ENCODE measurements at places on chromosomes 7 and 10. TPM values are rescaled to one million over a fixed set of nuclear protein-coding genes. Genes with fewer than 3 reads are reported as not detected.

DNA sequence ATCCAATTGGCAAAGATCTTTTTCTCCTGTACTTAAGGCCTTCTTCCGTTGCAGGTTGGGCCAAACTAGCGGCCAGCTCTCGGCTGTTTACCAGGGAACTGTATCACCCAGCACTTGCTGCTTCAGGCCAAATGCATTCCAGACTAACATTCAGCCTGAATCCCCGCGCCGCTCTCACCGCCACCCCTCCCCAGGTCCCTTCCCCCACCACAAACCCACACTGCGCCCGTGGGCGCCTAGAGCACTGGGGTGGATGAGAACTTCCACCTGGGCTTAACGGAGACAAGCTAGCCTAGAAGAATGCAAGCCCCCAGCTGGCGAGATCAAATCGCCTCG lies 676 bp downstream of the TCAF1 start:
- DNase-seq, result peak; percentile 87

Gene BICC1
- polyA plus RNA-seq, result 9.7 TPM

- no peak for DNase-seq
Measured at GRCh38 chr7:55044791-55045190, 26.0 kb downstream of the EGFR start.

Gene NUDT5
- polyA plus RNA-seq, result 48.6 TPM

- no peak for DNase-seq
Measured at GRCh38 chr7:18936265-18936664, 181.2 kb downstream of the TWIST1 start.

DNA sequence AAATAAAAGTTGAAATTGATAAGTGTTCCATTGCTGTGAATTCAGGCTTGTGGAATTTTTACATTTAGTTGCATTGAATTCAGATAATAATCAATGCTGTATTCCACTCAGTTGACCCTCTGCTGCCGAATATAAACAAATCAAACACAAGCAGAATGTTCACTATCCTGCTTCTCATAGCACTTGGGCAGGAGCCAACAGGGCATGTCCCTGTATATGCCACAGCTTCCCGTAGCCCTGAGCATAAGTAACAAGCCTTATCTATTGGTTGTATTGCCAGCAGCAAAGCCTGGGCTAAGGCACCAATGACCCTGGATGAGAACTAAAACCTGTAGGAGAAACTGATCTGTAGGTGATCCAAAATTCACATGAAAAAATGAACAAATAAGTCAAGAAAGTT lies 145.9 kb downstream of the ARHGAP12 start:
- no peak for DNase-seq

Gene HECW1
- polyA plus RNA-seq, result 15.8 TPM

GRCh38 chr7:106175507-106175906 lies 63.4 kb upstream of the SYPL1 start:
- no peak for DNase-seq

Gene FAM171A1
- polyA plus RNA-seq, result 74.9 TPM

Gene BEND7
- polyA plus RNA-seq, result 28.2 TPM

Gene SPDYE2B
- 0.54 TPM for polyA plus RNA-seq

Gene INA
- polyA plus RNA-seq, result 346 TPM

Gene KIF11
- 13.6 TPM for polyA plus RNA-seq

Gene PLEKHS1
- polyA plus RNA-seq, result 0.08 TPM

- no peak for DNase-seq
Measured at GRCh38 chr10:128063736-128064107, 62.5 kb downstream of the MKI67 start.

DNA sequence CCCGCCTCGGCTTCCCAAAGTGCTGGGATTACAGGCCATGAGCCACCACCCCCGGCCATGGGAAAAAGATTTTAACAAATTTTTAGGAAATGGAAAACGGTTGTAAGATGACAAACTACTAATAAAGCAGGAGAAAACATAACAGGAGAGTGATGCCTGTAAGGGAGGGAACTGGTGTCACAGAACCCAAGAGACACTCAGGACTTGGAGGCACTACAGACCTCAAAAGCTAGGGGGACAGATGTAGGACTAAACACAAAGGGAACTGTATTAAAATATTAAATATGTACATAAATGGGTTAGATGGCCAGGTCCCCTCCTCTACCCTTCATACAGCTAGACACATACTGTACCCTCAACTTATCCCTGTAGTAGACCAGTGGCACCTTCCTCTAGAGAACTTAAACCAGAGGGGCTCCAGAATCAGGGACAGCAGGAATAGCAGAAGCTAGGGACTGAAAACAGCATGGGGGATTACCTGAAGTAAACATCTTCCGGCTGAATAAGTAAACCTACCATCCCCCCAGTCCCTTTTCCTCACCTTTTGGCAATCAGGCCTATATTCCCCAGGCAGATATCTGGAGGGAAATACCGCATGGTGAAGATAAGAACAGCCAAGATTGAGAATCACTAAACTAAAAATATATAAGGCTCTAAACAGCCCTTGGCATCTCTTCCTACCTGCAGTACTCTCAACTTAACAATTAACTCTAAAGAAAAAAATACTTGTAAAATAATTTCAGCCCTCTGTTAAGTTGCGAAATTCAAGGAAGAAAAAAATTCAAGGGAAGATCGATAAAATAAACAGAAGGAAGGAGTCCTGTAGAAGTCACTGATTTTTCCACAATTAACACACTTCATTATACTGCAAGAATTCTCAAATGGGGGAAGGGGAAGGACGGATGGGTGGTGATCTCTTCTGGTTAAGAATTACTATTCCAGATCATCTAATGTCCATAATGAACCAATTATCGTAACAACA lies 15.5 kb downstream of the TM9SF3 start:
- no peak for DNase-seq

- no peak for DNase-seq
Measured at GRCh38 chr10:43121444-43121843, 16.8 kb upstream of the CSGALNACT2 start.

DNA sequence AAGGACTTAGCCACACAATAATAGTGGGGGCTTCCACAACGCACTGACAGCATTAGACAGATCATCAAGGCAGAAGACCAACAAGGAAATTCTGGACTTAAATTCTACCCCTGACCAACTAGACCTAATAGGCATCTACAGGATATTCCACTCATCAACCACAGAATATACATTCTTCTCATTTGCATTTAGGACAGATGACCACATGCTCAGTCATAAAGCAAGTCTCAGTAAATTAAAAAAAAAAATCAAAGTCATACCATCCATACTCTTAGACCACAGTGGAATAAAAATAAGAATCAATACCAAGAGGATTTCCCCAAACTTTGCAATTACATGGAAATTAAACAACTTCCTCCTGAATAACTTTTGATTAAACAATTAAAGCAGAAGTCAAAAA lies 155.9 kb downstream of the CDK14 start:
- no peak for DNase-seq

DNA sequence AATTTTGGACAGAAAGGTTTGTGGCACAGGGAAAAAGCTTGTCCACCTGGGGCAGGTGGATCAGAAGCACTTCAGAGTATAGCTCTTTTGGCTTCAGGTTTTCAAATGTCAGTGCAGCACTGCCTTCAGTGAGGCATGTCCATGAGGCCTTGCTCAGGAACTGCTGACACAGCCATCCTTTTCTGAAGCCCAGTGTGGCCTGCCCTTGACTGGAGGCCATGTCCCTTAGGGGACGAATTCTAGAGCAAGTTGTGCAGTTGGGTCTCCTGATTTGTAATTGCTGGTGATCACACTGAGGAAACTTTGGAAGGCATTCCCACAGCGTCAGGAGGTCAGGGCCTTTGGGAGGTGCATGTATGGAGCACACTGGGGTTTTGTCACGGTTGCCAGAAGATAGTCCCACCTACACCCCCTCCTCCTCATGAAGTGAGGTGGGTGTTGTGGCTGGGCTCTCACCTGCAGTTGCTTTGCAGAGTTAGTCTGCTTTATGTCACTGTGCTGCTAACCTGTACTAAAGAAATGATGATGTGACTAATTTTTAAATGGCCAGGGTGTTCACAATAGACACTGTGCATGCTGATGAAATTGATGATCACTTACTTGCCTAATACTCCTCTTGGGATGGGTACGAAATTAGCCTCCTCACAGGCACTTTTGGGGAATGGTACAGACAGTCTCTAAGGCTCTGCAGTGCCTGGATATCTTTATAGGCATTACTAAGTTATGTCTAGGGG lies 41.7 kb downstream of the OGDH start:
- DNase-seq, result no peak

Gene PAX2
- polyA plus RNA-seq, result 54.8 TPM

- DNase-seq, result no peak
Measured at GRCh38 chr7:139679731-139680594, 97.8 kb downstream of the HIPK2 start.

DNA sequence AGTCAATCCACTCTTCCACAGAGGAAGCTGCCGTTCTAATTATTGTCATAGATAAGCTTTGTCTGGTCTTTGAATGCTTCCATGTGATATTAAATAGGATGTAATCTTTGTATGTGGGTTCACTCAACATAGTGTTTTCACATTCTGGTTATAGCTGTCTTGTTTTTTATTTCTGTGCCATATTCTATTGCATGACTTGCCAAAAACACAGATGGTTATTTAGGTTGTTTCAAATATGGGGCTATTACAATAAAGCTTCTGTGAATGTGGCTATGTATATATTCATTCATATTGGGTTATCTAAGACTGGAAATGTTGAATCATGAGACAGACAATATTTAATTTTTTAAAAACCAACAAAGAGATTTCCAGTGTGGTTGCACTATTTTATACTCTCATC lies 1109.3 kb upstream of the LRRTM3 start:
- DNase-seq, result no peak

GRCh38 chr10:130169136-130169859 lies 33.1 kb downstream of the GLRX3 start:
- DNase-seq, result peak; percentile 24

DNA sequence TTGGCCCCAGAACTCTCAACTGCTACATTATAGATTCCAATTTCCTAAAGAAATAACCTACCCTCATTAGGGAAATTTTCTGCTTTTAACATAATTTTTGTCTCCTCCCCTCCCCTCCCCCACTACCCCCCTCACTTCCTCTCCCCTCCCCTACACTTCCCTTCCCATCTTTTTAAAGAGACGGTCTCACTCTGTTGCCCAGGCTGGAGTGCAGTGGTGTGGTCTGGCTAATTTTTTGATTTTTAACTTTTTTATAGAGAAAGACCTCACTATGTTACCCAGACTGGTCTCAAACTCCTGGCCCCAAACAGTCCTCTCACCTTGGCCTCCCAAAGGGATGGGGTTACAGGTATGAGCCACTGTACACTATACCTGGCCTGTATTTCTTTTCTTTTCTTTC lies 30.5 kb upstream of the C1GALT1 start:
- no peak for DNase-seq

Gene MOGAT3
- 0.12 TPM for polyA plus RNA-seq

GRCh38 chr7:104395162-104395561 lies 66.8 kb downstream of the LHFPL3 start:
- DNase-seq, result no peak

Gene SRI
- polyA plus RNA-seq, result 286 TPM

- DNase-seq, result no peak
Measured at GRCh38 chr7:104927055-104927454, 87.0 kb upstream of the KMT2E start.

DNA sequence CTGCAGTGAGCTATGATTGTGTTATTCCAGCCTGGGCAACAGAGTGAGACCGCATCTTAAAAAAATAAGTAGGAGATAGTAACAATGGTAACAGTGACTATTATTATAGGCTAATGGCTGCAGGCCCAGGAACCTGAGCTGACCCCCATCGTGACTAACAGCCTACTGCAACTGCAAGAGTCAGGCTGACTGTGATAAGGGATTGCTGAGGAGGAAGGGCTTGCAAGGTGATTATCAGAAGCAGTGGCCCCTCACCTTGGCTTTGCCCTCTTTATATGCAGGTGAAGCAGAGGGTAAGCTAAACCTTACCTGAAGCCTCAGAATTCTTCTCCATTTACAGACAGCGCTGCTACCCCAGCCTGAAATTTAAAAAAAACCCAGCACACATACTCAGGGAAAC lies 83.9 kb upstream of the SDK1 start:
- no peak for DNase-seq

DNA sequence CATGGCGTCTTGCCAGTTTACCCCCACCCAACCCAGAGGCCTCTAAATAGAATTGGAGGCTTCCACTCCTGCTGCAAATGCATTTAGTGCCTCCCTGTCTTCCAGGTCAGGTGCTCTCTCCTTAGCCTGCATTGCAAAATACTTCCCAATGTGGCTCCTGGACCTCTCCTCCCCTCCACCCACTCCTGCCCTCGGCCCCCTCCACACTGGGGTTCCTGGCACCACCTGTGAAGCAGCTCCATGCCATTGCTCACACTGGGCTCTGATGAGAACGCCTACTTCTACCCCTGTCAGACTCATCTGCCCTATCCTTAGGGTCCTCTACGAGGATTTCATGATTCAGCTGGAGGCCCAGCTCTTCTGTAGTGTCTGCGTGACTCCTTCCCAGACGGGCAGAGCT lies 37.4 kb downstream of the C10orf120 start:
- no peak for DNase-seq

Gene LANCL2
- polyA plus RNA-seq, result 55.3 TPM

DNA sequence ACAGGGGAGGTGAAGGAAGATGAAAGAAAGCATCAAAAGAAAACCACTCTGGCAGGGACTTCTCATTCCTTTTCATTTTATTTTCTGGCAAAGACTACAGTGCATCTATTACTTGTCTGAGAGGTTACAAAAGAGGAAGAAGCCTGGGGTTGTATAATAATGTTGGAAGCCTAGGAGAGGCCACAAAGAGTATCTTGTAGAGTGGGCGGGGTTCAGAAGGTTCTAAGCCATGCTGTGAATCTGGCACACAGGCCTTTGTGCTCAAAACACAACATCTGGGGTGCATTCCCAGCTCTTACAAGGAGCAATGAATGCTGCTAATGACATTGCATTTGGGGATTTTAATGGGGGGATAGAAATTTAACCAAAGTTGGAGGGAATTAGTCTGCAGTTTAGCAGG lies 49.4 kb downstream of the MRPL32 start:
- DNase-seq, result peak; percentile 37

- DNase-seq, result no peak
Measured at GRCh38 chr10:10977226-10977956, 40.3 kb upstream of the CELF2 start.

- DNase-seq, result no peak
Measured at GRCh38 chr7:50530766-50531165, 34.4 kb downstream of the DDC start.

Gene LIPK
- not detected for polyA plus RNA-seq

DNA sequence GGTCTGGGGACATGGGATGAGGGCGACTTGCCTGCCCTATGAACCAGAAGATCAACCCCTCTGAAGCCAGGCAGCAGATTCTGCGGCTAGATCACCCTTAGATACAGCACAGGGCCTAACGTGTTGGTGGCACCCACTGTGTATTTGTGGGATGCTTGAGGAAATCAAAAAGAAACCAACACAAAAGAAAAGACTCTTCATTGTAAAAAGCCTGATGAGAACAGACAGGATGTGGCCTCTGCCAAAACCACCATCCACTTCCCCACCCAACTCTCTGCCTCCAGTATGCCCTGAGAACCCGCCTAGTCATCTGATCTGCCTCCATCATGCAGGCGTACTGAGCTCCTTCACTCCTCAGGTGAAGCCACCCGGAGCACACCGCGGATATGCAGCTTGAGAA lies 97.2 kb upstream of the INSYN2A start:
- DNase-seq, result no peak

Measured in spinal cord (tissue), 10 donors.